K562 (cell line): ENCODE measurements at places on chromosomes 2 and 18.
A peak's percentile ranks its signal among the peaks of the same experiment; 100 is the strongest.

GRCh38 chr18:79397830-79398761, 2.4 kb downstream of the NFATC1 start:
- DNase-seq = no peak

DNA sequence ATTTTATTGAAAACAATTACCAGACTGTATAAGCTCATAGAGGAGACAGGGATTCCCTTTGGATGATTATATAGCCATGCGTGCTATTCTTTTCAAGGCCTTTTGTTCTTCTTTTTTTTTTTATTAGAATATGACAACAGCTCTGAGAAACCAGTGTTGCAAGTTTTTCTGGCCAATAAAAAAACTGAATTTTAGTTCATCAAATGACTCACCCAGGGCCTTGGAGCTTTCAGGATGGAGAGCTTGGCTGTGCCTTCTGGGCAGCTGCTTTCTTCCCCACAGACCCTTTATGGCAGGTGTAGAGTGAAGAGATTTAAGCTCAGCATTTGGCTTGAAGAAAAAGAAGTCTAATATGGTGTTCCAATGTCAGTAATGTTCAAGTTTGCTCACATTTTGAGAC, 497.9 kb upstream of the FANCL start:
- DNase-seq = no peak

- DNase-seq = no peak
Observed at GRCh38 chr2:212831671-212832199, 293.1 kb upstream of the ERBB4 start.

- DNase-seq = no peak
Observed at GRCh38 chr2:123262856-123263255, 762.2 kb upstream of the CNTNAP5 start.

DNA sequence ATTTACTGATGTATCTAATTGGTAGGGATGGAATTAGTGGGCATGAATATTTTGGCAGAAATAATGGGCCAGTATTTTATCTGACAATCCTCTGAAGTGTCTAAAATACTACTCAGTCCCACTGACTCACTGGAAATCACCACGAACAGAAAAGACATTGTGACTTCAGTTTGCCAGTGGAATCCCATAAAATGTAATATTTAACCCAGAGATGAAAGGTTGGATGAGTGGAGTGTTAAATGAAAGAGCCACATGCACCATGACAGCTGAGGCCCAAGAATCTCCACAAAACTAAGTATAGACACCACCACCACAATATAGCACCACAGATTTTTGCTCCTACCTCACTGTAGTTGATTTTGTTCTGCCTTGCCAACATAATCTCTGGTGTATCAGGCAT, 103.9 kb downstream of the NEB start:
- DNase-seq = no peak

DNA sequence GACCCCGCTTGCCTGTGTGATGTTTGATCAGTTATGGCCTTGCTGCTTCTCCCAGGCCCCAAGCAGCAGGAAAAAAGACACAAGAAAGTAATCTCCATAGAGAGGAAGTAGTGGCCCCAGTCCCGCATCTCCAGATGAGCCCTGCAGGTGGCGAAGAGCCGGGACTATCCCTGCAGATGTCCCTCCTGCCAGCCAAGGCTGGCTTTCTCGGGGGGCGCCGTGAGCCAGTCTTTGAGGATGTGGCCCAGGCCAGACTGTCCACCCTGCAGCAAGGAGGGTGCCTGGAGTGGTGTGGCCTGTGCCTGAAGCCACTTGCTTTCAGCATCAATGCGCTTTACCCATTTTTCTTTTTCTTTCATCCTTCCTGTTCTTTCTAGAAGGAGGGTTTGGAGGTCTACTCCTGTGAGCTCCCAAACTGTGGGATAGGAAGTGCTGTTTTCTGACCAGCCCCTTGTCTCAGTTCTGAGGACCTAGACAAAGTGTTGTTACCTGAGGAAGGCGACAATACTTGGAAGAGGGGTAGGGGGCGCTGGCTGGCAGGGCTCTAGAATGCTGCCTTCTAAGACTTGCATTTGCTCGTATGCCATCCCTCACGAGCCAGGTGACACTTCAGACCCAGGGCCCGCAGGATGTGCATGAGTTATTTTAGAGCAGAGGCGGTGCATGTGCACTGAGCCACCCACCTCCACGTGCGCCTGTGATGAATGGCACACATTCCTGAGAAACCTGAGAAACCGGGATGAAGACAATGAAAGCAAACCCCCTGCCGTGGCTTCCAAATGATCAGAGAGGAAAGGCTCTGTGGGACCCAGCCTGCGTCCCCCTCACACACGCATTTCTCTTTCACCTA, 255.8 kb downstream of the FBXO15 start:
- peak; percentile 6 for DNase-seq
